Activated naive CD4-positive, alpha-beta T cell treated with anti-CD3 and anti-CD28 coated beads for 36 hours (primary cell): ENCODE measurements at places on chromosomes 7 and 10.

- peaks cover 66% of the 10 kb centered on the region for H3K4me1 ChIP-seq
- peak overlapping the region; percentile 99 for H3K27ac ChIP-seq
- no peaks in the 10 kb centered on the region for H3K27me3 ChIP-seq
- peaks cover 7% of the 10 kb centered on the region for H3K36me3 ChIP-seq
These were observed 80.5 kb downstream of the RTKN2 start for GRCh38 chr10:62188021-62188616.

- H3K4me3 ChIP-seq, result no peak overlapping the region
- no peaks in the 10 kb centered on the region for H3K27me3 ChIP-seq
- H3K36me3 ChIP-seq, result peaks cover 12% of the 10 kb centered on the region
- no peak overlapping the region for H3K27ac ChIP-seq
These were observed 41.7 kb downstream of the SGMS1 start for GRCh38 chr10:50582046-50582445.

- H3K4me3 ChIP-seq, result no peak overlapping the region
- H3K36me3 ChIP-seq, result no peaks in the 10 kb centered on the region
- H3K27ac ChIP-seq, result no peak overlapping the region
- DNase-seq, result no peak
These were observed 67.3 kb downstream of the PTN start for GRCh38 chr7:137276189-137276588.

DNA sequence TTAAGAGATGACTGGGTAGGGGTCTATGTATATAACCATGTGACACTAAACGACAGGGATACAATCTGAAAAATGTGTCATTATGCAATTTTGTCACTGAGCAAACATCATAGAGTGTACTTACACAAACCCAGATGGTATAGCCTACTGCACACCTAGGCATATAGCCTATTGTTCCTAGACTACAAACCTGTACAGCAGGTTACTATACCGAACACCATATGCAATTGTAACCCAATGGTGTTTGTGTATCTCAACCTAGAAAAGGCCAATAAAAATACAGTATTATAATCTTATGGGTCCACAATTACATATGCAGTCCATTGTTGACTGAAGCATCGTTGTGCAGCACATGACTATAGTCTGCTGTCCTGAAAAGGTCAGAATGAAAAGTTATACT is 22.9 kb downstream of the STRIP2 start:
- H3K36me3 ChIP-seq, result peaks cover 43% of the 10 kb centered on the region
- no peak for DNase-seq
- H3K4me1 ChIP-seq, result peaks cover 6% of the 10 kb centered on the region
- H3K27me3 ChIP-seq, result no peaks in the 10 kb centered on the region
- no peak overlapping the region for H3K27ac ChIP-seq

DNA sequence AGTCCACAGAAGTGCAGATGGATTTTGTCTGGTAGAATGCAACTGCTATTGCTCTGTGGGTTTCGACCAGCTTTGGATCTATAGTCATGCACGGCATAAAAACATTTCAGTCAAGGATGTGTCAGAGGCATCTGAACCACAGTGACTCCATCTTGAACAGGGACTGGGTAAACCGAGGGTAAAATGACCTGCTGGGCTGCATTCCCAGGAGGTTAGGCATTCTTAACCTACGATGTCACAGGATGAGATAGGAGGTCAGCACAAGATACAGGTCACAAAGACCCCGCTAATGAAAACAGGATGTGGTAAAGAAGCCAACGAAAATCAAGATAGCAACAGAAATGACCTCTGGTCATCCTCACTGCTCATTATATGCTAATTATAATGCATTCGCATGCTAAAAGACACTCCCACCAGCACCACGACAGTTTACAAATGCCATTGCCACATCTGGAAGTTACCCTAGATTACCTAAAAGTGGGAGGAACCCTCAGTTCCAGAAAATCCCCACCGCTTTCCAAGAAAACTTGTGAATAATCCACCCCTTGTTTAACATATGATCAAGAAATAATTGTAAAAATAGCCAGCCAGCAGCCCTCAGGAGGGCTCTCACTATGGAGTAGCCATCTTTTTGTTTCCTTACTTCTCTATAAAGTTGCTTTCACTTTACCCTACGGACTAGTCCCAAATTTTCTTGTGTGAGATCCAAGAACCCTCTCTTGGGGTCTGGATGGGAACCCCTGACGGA is 50.7 kb upstream of the CPXM2 start:
- H3K27ac ChIP-seq, result no peak overlapping the region
- no peak overlapping the region for H3K4me3 ChIP-seq
- no peak for DNase-seq
- H3K4me1 ChIP-seq, result no peaks in the 10 kb centered on the region
- no peaks in the 10 kb centered on the region for H3K27me3 ChIP-seq

- H3K36me3 ChIP-seq, result peaks cover 9% of the 10 kb centered on the region
- peaks cover 21% of the 10 kb centered on the region for H3K4me1 ChIP-seq
These were observed 19.1 kb downstream of the LMTK2 start for GRCh38 chr7:98125759-98126158.

GRCh38 chr7:155181768-155182167 is 111.6 kb downstream of the HTR5A start:
- H3K4me3 ChIP-seq, result no peak overlapping the region
- no peak overlapping the region for H3K27ac ChIP-seq
- peaks cover 9% of the 10 kb centered on the region for H3K27me3 ChIP-seq
- no peaks in the 10 kb centered on the region for H3K4me1 ChIP-seq
